ENCODE measurements at places on chromosomes 4 and X. TPM values are rescaled to one million over a fixed set of nuclear protein-coding genes. Genes with fewer than 3 reads are reported as not detected.

Gene MSN
- total RNA-seq, result 256 TPM

Gene SCRG1
- total RNA-seq, result 0.33 TPM

Gene OTC
- not detected for total RNA-seq

Gene ASB5
- total RNA-seq, result 0.33 TPM

Gene SOD3
- 5.2 TPM for total RNA-seq

Gene COL4A5
- total RNA-seq, result 57.7 TPM

Gene SFRP2
- not detected for total RNA-seq

Gene RAB39B
- total RNA-seq, result 2.4 TPM

Gene IBSP
- total RNA-seq, result not detected

Gene SORCS2
- 1.5 TPM for total RNA-seq

Gene PLP1
- total RNA-seq, result under 0.01 TPM

Gene PNCK
- 1.2 TPM for total RNA-seq
